ENCODE measurements at places on chromosomes 12 and 14.

DNA sequence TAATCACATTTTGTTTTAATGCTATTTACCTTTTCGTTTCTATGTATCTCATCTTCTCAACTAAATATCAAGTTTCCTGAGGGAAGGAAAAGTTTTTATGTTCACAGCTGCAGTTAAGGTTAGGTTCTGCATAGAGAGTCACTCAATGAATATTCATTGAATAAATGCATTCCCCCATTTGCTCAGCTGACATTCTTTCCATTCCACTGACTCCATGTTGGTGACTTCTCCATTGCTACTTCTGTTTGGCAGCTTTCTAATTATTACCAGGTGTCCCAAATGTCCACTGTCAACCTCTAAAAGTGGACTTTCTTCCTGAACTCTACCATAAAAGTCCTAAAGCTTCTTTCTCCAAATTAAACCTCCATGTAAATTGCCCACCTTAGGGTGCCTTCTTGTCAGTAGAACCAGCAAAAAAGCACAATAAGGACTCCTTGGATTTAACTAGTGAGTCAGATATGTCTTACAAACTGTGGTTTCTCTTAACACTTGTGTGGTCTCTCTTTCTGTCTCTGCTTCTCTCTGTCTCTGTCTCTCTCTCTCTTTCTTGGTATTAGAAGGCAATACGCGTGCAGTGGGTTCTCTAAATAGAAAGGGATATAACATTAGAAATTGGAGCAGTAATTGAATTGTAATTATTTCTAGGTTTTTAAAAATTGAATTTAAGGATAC lies 85.9 kb downstream of the TMEM117 start:
- DNase-seq: peak; percentile 79

GRCh38 chr12:38850461-38850860 lies 54.9 kb downstream of the CPNE8 start:
- peak; percentile 21 for DNase-seq

DNA sequence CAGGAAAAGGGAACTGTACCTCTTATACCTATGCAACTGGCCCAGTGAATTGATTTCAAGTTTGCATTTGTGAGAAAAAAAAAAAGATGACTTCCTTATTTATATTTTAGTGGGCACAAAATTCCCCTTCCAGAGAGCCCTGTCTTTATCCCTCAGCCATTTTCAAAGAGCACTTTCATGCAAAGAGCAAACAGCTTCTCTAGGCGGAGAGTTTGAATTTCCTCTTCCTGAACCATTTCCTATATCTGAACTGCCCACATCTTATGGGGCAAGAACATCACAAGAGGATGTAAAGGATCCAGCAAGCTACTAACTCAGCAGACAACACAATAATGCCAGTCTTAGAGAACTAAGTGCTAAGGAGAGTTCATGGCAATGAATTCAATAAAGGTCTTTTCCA lies 22.3 kb upstream of the PLXNC1 start:
- no peak for DNase-seq

- DNase-seq: peak; percentile 43
Observed at GRCh38 chr12:115979351-115979750, 298.1 kb downstream of the MED13L start.

GRCh38 chr14:52000019-52000582 lies 10.8 kb downstream of the RTRAF start:
- peak; percentile 16 for DNase-seq

DNA sequence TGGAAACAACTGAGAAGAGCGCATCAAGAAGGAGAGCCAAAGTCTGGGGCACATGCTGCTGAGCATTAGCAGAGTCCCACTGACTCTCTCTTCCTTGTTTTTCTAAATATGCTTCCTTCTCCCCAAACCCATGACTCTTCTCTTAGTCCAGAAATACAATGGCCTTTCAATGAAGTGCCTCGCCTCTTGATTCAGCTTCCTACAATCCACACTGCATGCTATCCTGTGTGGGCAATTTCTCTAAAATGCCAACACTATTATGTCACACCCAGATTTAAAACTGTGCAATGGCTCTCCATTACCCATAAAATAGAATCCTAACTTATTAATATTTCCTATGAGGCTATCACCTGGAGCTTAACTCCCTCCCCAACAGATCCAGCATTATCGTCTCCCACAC lies 198.6 kb downstream of the RPAP3 start:
- DNase-seq: peak; percentile 26

- no peak for DNase-seq
Observed at GRCh38 chr14:35347323-35348043, 55.3 kb downstream of the PSMA6 start.

DNA sequence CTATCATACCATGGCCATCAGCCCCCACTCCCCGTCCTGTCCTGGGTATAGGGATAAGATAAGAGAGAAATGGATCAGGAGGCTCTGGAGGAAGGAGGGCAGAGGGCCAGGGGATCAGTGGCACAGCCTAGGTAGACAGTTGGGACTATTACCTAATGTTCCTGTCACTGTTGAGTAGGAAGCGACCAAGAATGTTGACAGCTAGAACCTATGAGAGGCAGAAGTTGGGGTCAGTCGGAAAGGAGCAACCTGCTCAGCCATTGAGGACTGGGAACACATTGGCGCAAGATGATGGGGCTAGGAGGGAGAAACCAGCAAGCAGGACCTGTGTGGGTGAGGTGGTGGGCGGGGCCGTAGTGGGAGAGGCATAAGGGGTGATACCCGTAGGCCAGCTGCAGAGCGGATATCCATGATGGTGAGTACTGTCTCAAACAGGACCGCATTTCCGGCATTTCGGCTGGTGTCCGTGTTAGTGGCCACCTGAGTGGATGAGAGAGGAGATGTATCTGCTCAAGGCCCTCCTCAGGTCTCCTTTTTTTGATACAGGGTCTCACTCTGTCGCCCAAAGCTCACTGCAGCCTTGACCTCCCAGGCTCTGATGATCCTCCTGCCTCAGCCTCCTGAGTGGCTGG lies 3.3 kb downstream of the AP1G2 start:
- no peak for DNase-seq

DNA sequence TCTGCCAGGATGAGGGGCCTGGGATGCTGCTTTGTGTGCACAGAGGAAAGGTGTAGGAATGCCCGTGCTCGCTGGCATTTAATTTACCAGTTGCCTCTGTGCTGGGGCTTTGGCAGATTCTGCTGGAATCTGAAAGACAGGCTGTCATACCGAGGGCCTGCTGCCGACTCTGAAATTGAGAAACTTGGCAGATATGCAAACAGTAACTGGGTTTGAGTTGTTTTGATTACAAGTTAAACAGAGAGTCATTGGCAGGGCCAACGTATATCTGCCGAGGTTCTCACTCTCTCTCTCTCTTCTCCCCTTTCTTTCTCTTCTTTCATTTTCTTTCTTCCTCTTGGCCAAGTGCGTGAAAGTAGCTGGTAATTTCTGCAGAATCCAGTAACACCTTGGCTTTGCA lies 618.7 kb downstream of the VRK1 start:
- DNase-seq: no peak

GRCh38 chr12:99087278-99087677 lies 442.2 kb downstream of the APAF1 start:
- no peak for DNase-seq

GRCh38 chr14:101851183-101851582 lies 89.7 kb downstream of the PPP2R5C start:
- DNase-seq: no peak

- peak; percentile 42 for DNase-seq
Observed at GRCh38 chr12:98983647-98984046, 338.6 kb downstream of the APAF1 start.

GRCh38 chr14:103960457-103961055 lies 18.2 kb upstream of the RD3L start:
- no peak for DNase-seq

DNA sequence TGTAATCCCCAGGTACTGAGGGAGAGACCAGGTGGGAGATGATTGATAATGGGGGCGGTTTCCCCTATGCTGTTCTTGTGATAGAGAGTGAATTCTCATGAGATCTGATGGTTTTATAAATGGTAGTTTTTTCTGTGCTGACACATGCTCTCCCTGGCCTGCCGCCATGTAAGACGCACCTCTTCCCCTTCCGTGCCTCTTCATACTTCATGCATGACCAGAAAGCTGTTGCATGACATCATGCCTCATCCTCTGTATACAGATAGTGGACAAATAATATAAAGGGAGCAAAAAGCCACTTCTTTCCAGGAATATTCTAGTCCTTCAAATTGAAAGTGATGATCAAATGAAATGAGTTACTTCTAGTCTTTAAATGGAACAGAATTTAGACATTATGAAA lies 47.3 kb upstream of the LRIG3 start:
- DNase-seq: peak; percentile 38

DNA sequence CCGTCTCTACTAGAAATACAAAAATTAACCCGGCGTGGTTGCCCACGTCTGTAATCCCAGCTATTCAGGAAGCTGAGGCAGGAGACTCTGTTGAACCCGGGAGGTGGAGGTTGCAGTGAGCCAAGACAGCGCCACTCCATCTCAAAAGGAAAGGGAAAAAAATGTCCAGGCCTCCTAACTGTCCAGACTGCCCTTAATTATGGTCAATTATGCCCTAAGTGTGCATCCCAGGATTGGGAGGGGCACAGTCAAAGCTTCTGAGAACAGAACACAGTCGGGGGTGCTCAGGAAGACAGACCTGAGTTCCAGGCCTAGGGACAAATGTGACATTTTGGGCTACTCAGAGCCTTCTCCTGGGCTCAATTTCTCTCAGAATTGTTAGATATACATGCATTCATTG lies 31.8 kb upstream of the SMUG1 start:
- no peak for DNase-seq

DNA sequence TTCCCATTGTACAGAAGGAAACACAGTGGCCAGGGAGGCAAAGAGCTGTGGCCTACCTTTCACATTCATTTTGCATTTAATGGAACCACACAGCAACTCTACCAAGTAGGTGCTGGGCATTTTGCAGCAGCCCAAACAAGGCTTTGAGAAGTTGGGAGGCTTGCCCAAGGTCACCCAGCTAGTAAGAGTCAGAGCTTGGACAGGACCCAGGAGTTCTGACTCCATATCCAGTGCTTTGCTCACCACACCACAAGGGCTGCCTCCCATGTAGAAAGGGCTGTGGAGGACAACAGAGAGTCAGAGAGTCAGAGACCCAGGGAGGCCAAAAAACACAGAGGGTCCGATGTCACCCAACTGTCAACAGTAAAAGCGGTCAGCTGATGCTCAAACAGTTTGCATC lies 400.2 kb downstream of the BCL11B start:
- peak; percentile 56 for DNase-seq

GRCh38 chr14:101118233-101118632 lies 214.7 kb upstream of the RTL1 start:
- no peak for DNase-seq

DNA sequence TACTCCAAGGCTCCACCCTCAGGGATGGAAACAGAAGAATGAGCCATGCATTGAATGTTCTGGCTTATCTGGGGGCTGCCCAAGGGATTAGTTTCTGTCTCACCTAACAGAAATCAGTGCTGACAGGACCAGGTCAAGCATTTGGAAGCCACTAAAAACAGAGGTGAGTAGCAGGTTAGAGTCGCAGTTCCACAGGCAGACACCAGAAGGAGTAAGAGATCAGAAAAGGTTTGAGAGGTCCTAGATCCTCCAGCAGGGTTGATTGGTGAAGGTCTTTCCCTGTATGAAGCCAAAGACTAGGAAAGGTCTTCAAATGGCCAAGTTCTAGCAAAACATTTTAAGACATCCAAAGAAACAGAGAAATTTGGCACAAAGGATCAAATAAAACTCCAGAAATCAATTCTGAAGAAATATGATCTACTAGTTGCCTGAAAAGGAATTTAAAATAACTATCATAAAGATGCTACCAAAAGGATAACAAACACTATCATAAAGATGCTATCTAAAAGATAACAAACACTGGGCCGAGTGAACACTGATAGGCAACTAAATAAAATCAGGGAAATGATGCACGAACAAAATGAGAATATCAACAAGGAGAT lies 19.5 kb upstream of the TTC9 start:
- DNase-seq: peak; percentile 12

- no peak for DNase-seq
Observed at GRCh38 chr12:123055281-123055766, 74.8 kb downstream of the ARL6IP4 start.

GRCh38 chr12:57148469-57149244 lies 1.2 kb upstream of the LRP1-AS start:
- DNase-seq: peak; percentile 84

- no peak for DNase-seq
Observed at GRCh38 chr14:65303899-65304222, 108.7 kb upstream of the FUT8 start.

- no peak for DNase-seq
Observed at GRCh38 chr14:74973003-74973653, 17.7 kb upstream of the PGF start.

- no peak for DNase-seq
Observed at GRCh38 chr14:68630081-68630571, 162.7 kb downstream of the ZFP36L1 start.

- peak; percentile 76 for DNase-seq
Observed at GRCh38 chr12:56591961-56592360, 38.2 kb downstream of the BAZ2A start.

DNA sequence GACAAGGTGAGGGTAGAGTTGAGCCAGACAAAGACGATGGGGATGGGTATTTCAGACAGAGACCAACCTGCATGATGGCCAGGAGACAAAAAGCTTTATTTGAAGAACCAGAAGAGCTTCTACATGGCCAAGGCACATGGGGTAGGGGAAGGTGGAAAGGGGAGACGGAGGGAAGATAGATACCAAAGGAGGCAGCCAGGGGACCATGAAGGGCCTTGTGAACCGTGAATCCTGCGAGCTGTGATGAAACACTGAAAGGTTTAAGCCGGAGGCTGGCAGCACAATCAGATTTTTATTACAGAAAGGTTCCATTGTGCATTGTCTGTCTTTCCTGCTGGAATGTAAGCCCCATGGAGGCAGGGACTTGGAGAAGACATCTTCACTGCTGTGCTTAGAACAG lies 72.4 kb downstream of the PLXNC1 start:
- DNase-seq: no peak

DNA sequence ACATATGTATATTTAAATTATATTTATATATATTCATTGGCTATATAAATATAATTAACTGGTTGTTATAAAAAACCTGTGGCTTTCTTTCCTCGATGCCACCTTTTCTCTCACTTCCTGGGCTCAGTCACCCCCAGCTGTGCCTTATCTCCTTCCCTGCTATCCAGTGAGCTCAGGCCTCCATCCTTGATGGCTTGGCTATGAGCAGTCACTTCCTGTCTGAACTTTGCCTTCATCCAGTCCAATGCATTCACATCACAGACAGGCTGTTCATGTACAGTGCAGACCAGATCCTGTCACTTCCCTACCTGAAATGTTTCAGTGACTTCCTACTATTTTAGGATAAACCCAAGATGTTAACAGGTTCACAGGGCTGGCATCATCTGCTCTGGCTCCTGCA lies 115.3 kb upstream of the PRB2 start:
- DNase-seq: no peak

- peak; percentile 74 for DNase-seq
Observed at GRCh38 chr14:51979088-51979709, 10.1 kb upstream of the RTRAF start.

All from AG10803 (cell line).